ENCODE measurements at places on chromosomes 2 and 18.

- DNase-seq, result no peak
Observed at GRCh38 chr2:170711774-170712652, 3.1 kb upstream of the SP5 start.

- DNase-seq, result peak; percentile 83
Observed at GRCh38 chr18:77209587-77209986, 40.1 kb upstream of the GALR1 start.

DNA sequence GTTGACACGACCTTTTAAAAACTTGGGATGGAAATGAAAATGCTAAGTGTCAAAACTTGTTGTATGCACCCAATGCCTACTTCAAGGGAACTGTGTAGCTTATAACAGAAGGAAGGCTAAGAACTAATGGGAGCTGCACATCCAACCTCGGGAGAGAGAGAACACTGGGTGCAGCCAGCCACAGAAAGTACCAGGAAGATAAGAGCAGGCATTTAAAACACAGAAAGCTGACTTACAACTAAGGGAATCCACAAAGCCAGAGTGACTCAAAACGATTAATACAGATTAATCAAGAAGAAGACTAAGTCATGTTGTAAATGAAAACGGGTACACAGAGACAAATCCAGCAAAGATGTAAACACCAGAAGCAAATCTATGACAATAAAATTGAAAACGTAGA is 113.4 kb downstream of the HDAC4 start:
- DNase-seq, result no peak

- no peak for DNase-seq
Observed at GRCh38 chr18:42025974-42026625, 71.1 kb downstream of the PIK3C3 start.

GRCh38 chr2:39693245-39693644 is 27.5 kb downstream of the TMEM178A start:
- no peak for DNase-seq

DNA sequence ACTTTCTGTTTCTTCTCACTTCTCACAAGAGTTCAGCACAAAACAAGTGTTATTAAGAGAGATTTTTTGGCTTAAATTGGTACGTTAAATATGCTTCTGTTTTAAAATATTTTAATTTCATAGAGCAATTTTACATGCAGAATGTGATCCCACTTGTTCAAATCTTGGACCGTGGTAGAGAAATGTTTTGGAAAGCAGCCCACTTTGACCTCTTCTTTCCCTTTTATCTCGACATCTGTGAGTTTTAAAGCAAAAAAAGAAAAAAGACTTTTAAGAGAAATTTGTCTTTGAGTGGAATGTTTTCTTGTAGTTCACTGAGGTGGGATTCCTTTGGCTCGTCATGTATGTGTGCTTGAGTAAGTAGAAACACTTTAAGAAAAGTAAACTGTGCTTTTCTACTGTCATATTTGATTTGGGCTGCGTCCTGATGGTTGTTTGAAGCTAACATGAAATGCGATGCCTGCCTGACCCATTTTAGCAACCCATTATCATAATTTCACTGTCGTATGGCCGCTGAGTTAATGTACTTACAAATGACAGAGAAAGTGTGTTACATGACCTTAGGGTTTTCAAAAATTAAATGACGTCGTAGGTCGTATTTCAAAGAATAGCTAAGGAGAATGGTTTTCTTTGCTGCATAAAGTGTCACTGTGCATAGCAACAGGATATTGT is 54.5 kb downstream of the TSHZ1 start:
- peak; percentile 15 for DNase-seq

DNA sequence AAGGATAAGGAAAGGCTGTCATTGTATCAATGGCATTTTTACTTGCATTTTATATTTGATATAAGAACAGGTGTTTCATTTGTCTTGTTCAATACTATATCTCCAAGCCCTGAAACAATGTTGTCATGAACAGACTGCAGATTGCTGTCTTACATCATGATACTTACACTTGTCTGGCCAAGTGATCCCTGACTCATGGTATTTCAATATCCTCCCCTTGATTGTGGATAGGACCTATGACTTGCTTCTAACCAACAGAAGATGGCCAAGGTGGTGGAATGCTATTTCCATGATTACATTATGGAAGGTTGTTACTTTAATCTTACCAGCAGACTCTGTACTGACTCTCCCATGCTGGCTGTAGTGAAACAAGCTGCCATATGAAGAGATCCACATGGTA is 471.1 kb downstream of the CCDC85A start:
- DNase-seq, result peak; percentile 38

DNA sequence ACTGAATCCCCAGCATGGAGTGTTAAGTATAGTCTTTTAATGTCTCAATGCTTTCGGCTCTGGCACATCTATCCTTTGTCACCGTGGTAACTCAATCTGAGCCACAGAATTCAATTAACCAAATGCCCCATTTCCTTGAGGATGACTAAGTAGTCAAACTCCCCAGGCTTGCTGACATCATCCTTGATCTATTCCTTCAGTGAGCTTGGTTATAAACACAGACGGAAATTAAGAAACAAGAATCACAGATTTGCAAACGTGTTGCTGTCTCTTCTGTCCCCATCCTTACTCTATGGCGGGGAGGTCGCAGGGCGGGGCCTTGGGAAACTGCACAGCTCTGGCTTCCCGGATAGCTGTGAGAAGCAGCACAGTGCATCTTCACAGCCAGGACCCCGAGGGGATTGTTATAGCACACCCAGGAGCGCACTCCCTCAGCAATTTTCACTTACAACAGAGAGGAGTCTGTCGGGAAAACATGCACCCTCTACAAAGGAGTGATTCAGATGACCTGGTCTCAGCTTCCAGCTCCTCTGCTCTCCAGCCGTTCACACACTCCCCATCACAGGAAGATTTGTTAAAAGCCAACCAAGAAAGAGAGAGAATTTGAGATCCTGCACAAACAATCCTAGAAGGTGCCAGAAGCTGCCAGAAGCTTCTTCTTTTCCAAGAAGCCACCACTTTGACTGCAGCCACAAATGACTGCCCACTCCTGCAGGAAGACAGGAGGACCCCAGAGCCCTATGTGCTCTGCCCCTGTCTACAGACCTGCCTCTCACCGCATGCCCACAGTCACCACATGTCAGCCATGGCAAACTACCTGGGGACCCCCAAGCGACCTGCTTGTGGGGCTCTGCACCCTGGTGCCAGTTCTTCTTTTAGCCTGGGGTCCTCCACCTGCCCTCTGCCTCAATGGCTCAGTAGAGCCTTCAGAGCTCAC is 44.9 kb upstream of the YWHAQ start:
- peak; percentile 93 for DNase-seq

- no peak for DNase-seq
Observed at GRCh38 chr2:176105078-176105729, 1.9 kb upstream of the HOXD11 start.

- DNase-seq, result no peak
Observed at GRCh38 chr18:57983472-57983871, 60.6 kb upstream of the NEDD4L start.

GRCh38 chr2:219331560-219332213 is 857 bp downstream of the RESP18 start:
- DNase-seq, result peak; percentile 13

DNA sequence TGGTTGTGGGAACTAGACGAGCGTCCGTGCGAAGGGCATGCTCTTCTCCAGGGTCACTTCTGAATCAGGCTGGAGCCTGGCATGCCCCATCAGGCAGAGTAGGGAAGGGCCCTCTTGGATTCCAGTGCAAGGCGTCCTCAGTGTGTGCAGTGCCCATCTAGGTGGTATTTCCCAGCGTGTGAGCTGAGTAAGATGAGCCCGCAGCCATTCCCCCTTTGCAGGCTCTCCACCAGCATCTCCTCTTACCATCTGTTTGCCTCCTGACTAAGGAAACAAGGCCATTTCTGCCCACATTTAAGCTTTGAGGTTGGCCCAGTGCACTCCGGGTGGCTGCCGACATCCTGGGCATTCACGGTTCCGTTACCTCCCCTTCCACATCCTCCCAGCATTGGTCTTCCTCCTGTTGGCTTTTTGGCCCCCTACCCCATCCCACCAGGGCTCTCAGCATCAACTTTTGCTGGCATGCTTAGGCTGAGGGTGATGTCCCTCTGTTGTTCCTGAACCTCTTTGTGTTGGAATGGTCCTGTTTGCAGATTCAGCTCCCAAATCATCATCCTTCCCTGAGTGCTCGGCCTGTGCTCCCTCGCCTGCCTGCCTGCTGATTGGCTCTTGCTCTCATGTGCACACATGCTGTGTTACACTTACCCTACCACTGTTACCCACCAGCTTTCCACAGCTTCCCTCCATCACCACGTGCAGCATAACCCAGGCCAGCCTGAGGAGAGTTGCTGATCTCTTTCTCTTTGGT is 11.8 kb downstream of the CEP68 start:
- no peak for DNase-seq

GRCh38 chr2:83990636-83991035 is 468.4 kb downstream of the SUCLG1 start:
- no peak for DNase-seq

DNA sequence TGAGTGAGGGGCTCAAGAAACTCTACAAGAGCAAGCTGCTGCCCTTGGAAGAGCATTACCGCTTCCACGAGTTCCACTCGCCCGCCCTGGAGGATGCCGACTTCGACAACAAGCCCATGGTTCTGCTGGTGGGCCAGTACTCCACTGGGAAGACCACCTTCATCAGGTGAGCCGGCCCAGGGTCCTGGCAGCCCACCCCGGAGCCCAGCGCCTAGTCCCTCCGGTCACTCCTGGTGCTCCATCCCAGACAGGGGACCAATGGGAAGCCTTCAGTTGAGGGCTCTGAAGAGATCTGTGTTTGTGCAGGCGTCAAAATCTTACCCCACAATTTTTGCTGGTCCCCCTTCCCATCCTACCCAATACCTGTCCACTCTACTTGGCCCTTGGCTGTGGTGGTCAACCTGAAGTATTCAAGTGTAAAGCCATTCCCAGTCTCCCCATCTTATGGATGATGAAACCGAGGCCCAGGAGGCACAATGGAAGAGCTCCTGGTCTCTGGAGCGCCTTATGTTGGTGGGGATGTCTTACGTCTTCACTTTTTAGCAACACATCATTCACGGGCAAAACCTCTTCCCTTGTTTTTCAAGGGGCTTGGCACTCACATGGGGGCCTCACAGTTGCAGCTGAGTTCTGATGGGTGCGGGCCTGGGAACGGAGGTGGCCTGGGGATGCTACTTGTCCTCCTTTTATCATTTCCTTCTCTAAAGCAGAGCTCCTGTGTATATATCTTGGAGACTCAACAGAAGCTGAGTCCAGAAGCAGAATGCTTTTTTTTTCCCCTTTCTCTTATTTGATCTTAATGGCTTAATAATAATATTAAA is 941 bp downstream of the EHD3 start:
- DNase-seq, result no peak

DNA sequence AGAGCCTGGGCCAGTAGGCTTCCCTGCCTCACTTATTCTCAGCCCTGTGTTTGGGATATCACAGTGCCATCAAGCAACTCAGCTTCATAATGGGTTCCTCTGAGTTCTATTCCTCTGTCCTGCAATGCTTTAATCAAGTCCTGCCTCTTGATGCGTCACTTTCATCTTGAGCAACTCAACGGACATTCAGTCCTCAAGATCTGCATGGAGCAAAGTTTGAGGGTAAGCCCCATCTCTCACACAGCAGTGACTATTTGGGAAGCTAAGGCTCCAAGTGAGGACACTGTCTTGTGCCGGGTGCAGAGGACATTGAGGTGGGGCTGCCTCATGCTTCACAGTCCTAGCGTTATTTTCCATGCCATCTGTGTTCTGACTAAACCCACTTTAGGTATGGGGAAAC is 50.9 kb upstream of the PLB1 start:
- peak; percentile 75 for DNase-seq

- peak; percentile 89 for DNase-seq
Observed at GRCh38 chr2:105393373-105394055, 5.3 kb downstream of the FHL2 start.

- DNase-seq, result peak; percentile 26
Observed at GRCh38 chr2:85134255-85134895, 1.2 kb downstream of the TCF7L1 start.

GRCh38 chr2:153403940-153404339 is 74.6 kb downstream of the RPRM start:
- DNase-seq, result no peak

GRCh38 chr2:217783243-217783642 is 219.6 kb downstream of the TNS1 start:
- no peak for DNase-seq

- DNase-seq, result peak; percentile 88
Observed at GRCh38 chr2:223941579-223942277, 3.4 kb downstream of the WDFY1 start.

- DNase-seq, result no peak
Observed at GRCh38 chr18:79542876-79543750, 136.5 kb upstream of the CTDP1 start.

DNA sequence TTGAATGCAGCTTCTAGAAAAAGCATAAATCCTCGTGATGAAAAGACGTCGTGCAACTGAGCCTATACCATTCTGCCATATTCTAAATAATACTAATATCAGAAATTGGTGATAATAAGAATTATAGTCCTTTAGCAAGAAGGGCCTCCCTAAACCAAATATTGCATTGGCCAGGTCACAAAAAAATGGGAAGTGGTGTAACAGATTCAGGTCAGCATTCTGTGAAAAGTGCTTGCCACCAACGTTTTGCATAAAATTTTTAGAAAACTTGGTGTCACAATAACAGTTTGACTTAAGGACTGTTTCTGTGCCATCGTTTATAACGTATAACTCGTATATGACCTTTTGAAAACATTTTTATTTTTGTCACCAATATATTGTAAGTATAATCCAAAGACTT is 603.6 kb downstream of the CPS1 start:
- no peak for DNase-seq

DNA sequence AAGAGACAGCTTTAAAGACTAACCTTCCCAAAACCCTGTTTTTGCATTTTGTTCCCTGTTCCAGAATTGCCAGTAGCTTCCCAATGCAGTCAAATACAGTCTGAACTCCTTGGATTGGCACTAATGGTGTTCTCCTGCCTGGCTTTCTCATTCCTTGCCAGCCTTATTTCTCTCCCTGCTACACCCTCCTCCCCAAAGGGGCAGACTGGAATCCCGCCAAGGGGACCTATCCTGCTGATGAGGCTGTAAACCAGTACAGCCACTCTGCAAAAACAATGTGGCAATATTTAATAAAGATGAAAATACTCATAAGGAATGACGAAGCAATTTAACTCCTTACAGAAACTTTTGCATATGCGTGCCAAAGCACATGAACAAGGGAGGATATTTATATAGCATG is 4.5 kb upstream of the SLC4A5 start:
- no peak for DNase-seq

- peak; percentile 44 for DNase-seq
Observed at GRCh38 chr18:77366067-77366719, 116.5 kb downstream of the GALR1 start.
